HFFc6 (cell line): ENCODE measurements at places on chromosomes 2 and 18. TPM values are rescaled to one million over a fixed set of nuclear protein-coding genes. Genes with fewer than 3 reads are reported as not detected.

- DNase-seq, result no peak
Observed at GRCh38 chr2:151228847-151229512, 32.7 kb downstream of the RBM43 start.

SERPINB12 gene
- not detected in 3 replicates for total RNA-seq

ADD2 gene
- not detected in 3 replicates for total RNA-seq

GRCh38 chr2:177161741-177162460 is 50.7 kb upstream of the HNRNPA3 start:
- peak; percentile 51 for DNase-seq

TXNDC2 gene
- 0.11 to 0.34 TPM in 2 of 3 replicates, not detected in the other for total RNA-seq
